ENCODE measurements at places on chromosomes 2 and 18.

- no peak for DNase-seq
Measured at GRCh38 chr18:50080316-50080715, 114.6 kb downstream of the MYO5B start.

GRCh38 chr2:105418522-105418921, 19.7 kb upstream of the FHL2 start:
- DNase-seq, result no peak

GRCh38 chr2:218394298-218395089, 5.2 kb upstream of the CTDSP1 start:
- no peak for DNase-seq

GRCh38 chr2:239895669-239896068, 129.5 kb downstream of the NDUFA10 start:
- no peak for DNase-seq

- no peak for DNase-seq
Measured at GRCh38 chr2:5537180-5537688, 154.9 kb upstream of the SOX11 start.

DNA sequence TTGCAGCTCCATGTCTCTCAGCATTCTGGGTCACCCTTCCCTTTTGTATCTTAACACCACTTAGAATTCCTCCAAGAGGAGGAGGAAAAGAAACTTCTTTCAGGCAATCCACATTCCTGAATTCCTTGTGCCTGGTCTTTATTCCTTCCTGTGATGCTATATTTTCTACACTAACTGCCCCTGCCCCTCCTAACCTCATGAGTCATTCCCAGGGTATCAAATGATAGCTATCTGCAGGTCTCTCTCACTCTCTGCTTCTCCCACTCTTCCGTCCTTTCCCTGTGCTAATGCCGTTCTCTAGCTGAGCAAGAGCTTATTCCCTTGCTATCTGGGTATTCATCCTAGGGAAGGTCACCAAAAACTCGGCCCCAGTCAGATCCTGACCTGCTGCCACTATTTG, 395.0 kb upstream of the TCF4 start:
- DNase-seq, result no peak

DNA sequence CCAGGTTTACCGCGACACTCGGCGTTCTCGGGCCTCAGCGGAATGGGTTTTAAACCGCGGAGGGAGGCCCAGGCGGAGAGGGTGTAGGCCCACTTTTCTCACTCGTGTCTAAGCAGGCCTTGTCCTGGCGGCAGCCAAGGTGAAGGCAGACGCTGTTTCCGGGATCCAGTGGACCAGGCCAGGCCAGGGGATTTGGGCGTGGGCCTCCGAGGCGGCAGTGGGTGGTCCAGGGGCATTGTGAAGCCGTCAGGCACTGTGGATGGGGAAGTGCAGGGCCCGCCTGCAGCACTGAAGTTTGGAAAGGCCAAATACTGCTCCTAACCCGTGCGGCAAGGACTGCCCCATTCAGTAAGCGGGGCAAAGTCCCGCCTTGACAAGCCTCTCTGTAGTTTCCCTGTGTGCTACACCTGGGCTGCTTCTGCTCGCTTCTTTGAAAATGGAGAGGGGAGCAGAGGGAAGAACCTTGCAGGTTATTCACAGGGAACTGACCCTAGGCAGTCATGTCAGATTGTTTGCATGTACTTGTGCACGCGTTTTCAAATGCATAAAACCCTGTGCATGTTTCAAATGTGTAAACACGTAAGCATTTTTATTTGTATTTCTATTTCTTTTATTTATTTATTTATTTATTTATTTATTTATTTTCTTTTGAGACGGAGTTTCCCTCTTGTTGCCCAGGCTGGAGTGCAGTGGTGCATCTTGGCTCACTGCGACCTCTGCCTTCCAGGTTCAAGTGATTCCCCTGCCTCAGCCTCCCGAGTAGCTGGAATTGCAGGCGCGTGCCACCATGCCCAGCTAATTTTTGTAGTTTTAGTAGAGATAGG, 7.5 kb upstream of the DLX2 start:
- no peak for DNase-seq

GRCh38 chr18:12606592-12607315, 51.2 kb downstream of the SPIRE1 start:
- DNase-seq, result no peak

- no peak for DNase-seq
Measured at GRCh38 chr2:66105066-66105753, 329.7 kb upstream of the MEIS1 start.

DNA sequence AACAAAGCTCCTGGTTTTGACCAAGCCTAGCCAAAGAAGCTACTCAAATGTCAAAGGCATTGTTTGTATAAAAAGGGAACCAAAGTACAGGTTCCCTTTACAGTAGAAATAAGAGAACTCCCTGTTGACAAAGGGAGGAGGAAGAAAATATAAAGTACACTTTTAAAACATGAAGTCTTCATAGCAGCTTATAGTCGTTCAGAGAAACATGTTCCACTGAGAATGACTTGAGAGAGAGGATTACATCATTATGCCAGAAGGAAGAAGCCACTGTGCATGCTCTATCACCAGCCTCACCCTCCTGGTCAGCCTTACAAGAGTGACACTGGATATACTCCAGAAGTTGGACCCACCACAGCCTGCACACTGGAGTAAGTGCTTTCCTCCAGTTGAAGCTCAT, 2.5 kb upstream of the DHRS9 start:
- no peak for DNase-seq

DNA sequence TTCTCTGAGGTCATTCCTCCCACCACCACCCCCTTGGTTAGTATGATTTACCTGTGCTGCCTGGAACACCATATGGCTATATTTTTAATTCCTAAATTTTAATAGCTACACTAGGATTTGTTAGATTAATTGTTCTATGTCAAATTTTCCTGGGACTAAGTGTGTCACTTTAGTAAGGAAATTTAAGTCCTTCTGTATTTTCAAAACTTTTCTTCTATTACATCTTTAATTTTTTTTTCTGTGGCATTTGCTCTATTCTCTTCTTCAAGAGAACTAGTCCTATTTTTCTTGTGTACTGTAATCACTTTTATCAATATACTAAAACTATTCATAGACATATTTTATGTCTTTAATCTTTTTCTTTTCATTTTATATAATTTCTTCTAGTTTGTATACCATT, 456.9 kb downstream of the ARHGAP15 start:
- DNase-seq, result no peak

- no peak for DNase-seq
Measured at GRCh38 chr2:53230691-53231090, 536.9 kb upstream of the CHAC2 start.

- no peak for DNase-seq
Measured at GRCh38 chr2:150142561-150142960, 344.9 kb downstream of the RND3 start.

DNA sequence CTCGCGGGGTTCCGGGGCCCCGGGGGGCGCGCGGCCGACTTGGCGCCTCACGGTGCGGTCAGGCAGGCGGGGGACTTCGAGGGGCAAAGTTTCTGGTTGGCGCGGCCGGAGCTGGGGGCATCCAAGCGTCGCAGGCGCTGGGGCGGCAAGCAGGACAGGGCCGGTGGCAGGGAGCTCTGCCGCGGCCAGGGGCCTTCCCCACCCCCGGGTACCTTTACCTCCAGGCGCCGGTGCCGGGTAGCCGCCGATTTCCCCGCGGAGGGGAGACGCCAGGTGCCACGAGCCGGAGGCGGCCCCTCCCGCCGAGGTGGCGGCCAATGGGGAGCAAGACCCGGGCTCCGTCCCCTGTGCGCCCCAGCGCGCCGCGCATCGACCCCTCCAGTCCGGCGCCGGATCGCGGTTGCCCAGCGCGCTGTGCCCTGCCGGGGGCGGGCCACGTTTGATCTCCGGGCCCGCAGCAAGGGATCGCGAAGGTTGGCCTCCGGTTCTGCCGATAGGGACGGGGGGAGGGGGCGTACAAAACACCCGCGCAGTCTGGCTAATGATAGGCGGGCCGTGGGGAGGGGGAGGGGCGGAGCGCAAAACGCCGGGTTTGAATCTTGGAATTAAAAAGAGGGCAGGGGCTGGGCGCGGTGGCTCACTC, at the start of gene ST8SIA5:
Gene ST8SIA5, minus strand, starts transcription at position 495 of the 643 bp plus-strand sequence. CDS start 545 bp downstream, outside the sequence.
- no peak for DNase-seq

- no peak for DNase-seq
Measured at GRCh38 chr18:35183886-35184285, 56.9 kb upstream of the ZNF397 start.

DNA sequence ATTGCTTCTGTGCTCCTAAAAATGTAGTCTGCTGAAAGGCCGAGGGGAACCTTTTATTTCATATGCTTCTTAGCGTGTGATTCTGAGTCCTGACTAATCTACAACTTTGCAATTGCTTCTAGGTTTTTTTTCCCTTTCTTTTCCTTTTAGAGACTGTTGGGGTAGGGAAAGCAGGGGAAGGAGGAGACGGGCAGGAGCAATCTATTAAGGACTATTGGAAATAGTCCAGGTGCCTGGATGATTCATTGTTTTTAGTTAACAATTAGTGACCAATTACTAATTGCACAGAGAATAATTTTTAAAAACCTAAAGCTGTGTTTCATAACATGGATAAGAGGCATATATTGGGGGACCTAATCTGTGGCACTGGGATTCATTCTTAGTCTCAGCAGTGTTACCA, 49.4 kb upstream of the STON1 start:
- no peak for DNase-seq
